ENCODE measurements at places on chromosomes 6 and 20.

DNA sequence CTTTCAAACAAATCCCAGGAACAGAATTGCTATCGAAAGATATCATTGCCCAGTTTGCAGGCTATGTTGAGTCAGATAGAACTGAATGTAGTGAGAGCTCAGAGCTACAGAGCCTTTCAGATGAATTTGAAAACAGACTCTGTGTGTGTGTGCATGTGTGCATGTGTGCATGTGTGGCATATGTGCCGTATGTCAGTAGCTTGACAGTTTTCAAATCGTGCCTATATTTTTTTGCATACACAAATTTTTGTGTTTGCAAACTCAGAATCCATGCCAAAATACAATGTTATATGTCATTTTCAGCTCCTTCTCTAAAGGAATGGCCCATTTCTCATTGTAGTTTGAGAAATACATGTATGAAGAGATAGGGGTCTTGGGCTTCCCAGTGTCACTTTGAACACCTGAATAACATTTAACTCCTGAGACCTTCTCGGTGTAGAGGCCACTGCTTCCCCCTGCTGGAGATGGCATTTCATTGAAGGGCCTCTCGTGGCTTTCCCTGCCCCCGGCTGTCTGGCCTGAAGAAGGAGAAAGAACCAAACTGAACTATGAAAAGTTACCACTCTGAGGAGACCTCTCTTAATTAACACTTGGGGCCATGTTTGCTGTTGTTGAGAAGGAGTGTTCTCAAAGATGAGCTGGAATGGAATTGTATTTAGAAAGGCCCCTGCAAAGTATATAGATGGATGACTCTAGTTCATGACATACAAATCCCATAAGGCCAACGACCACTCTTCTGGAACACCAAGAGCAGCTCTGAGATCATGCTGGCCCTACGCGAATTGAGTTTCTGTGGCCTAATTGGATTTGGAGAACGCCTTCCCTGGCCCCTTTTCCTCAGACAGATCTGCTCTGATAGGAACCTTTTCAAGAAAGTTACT lies 58.7 kb downstream of the VAPB start:
- DNase-seq, result no peak

GRCh38 chr6:43283905-43284304 lies 14.2 kb upstream of the SLC22A7 start:
- DNase-seq, result no peak

DNA sequence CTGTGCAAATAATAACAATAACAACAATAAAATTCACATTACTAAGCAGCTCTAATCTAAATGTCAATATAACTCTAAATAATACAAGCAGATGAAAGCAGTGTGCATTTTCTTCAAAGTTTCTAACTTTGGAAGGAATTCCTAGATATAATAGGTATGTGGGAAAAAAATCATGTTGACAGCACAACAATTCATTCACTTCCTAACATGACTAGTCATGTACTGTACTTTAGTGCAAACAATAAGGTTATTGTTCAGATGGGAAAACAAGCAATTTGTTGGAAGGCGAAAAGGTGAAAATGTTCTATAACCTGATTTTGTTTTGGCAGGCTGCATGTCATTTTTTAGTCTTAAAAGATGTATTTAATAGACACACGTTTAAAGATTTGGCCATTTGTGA lies 484.3 kb upstream of the JAG1 start:
- DNase-seq, result no peak

DNA sequence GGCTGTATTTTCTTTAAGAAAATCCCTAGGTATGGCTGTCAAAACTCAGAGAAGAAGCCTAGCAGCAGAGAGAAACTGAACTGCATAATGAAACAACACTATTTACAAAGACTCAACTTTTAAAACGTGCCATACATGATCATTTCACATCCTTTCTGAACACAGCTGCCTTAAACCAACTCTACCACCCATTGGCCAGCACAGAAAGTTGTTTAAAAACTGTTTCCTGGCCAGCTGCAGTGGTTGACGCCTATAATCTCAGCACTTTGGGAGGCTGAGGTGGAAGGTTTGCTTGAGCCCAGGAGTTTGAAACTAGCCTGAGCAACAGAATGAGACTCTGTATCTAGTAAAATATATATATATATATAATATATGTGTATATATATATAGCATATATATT lies 336.4 kb upstream of the SOX4 start:
- no peak for DNase-seq

DNA sequence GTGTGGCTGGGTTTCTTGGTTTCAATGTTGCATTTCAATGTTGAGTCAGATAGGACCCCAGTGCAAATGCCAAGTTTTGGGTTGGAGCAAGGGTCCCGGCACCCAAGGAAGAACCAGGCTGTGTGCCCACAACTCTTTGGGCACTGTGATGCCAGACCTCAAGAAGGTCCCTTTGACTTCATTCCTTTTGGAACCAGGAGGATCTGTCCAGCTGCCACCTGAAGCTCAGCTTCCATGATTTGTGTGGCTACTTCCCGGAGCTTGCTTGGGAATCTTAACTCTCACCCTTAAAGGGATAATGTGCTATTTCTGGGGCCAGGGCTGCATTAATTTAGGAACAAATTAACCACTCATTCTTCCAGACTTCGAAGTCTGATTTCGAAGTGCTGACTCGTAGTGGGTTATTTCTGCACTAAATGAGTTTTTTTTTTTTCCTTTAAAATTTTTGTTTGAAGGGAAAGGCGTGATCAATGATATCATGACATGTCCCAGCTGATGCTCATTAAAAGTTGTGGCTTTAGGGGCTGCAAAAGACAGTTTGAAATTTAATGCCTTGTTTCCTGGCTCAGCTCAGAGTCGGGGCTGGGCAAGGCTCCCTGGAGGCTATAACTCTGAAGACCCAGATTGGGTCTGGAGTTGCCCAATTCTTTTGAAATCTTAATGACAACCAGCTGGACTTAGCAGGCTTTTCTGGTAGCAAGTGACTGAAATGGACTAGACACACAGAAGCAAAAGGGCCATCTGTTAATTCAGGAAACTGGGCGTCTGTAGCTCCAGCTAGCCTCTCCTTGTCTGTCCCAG lies 24.0 kb upstream of the PHACTR3 start:
- DNase-seq, result no peak

DNA sequence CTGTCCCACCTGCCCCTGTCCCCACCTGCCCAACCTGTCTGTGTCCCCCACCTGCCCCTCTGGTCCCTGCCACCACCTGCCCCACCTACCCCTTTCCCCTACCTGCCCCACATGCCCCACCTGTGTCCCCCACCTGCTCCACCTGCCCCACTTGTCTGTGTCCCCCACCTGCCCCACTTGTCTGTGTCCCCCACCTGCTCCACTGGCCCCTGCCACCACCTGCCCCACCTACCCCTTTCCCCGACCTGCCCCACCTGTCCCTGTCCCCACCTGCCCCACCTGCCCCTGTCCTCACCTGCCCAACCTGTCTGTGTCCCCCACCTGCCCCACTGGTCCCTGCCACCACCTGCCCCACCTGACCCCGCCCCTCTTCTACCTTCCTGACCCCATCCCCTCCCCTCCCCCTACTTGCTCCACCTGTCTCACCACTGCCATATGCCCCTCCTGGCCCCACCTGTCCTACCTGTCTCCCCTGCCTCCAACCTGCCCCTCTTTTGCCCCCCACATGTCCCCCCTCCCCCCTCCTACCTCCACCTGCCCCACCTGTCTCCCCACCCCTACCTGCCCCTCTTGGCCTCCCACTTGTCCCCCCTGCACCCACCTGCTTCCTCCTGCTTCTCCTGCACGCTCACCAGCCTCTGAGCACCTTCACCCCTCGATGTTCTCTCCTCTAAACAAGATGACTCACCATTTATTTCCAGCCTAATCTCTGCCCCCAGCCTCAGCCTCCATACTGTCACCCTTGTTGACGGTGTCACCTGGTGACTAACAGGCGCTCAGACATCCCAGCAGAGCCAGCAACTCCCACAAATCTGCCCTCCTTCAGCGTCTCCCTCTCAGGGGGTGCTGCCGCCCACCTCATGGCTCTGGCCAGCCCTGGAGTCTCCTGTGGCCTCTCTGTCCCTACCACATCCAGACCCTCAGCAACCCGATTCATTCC lies 5.6 kb upstream of the MYT1 start:
- no peak for DNase-seq

DNA sequence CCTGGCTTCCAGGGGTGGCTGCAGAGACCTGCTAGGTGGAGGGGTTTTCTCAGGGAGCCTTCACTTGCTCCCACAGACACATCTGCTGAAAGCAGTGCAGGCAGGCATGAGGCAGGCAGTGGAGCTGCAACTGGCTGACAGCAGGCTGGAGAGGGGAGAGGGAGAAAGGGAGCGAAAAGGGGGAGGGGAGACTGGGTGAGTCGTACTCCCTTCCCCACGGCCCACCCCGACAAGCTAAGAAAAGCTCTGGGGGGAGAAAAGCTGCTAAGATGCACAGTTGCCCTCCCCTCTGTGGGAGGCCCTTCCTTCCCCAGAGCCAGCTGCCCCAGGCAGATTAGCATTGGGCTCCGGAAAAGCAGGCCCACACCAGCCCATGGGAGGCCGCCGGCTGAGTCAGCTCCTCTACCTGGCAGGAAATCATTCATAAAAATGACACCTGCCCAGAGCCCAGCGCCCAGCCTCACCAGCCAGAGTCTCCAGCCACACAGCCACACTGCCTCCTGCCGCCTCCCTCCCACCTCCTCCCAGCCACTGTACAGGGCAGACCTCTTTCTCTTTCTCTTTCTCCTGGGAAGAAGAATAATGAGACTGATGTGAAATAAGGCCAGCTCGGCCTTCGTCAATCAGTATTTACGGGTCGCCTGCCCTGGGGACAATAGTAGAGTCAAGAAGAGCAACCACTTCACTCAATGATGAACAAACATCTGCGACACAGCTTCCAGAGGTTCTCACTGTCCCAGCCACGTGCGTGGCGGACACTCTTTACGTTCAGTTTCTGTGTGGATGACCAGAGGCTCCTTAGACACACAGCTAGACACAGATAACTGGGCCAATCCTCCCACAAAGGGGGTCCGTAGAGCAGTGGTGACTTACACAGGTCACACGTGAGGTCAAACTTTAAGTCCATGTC lies 7.7 kb upstream of the C20orf203 start:
- DNase-seq, result no peak

DNA sequence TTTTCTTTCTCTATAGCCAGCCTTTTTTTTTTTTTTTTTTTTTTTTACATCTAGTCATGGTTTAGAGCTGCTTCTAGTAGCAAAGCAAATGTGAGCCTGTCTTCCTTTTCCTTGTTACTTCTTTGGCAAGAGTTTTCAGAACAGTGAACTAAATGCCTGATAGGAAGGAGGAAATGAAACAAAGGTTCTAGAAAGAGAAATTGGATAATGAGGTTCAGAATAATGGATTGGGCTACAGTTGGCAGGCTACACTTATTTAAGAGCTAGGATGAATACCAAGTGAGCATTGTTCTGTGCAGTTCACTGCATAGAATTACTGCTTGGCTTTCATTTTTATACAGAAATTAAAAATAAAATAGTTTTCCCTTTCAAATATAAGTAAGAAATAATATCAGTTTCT lies 78.6 kb downstream of the HIVEP1 start:
- no peak for DNase-seq

GRCh38 chr6:8240301-8240700 lies 138.0 kb upstream of the EEF1E1 start:
- DNase-seq, result no peak

DNA sequence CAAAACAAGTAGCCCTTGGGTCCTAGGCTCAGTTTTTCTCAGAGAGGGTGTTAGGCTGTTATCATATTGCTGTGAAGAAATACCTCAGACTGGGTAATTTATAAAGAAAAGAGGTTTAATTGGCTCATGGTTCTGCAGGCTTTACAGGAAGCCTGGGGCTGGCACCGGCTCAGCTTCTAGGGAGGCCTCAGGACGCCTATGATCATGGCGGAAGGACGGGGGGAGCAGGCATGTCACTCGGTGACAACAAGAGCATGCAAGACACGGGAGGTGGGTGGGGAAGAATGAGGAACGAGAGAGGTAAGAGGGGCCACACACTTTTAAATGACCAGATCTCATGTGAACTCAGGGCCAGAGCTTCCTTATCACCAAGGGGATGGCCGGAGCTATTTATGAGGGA lies 26.9 kb downstream of the CDH26 start:
- no peak for DNase-seq

DNA sequence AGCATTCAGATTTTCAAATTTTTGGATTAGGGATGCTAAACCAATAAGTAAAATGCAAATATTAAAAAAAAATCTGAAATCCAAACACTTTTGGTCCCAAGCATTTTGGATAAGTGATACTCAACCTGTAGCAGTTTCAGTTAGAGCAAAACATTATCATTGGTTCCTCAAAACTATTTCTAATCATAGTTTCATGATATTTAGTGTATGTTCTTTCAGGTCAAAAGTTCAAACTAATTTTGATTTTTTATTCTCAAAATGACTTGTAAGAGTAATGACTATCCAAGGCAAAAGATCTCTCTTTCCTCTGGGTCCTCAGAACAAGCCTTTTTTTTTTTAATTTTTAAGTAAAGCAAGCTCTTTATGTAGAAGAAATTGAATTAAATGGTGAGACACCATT lies 64.0 kb upstream of the TFB1M start:
- DNase-seq, result no peak

GRCh38 chr20:46713957-46714834 lies 4.7 kb downstream of the SLC2A10 start:
- no peak for DNase-seq

GRCh38 chr6:89260832-89261231 lies 43.7 kb upstream of the GABRR1 start:
- DNase-seq, result no peak

DNA sequence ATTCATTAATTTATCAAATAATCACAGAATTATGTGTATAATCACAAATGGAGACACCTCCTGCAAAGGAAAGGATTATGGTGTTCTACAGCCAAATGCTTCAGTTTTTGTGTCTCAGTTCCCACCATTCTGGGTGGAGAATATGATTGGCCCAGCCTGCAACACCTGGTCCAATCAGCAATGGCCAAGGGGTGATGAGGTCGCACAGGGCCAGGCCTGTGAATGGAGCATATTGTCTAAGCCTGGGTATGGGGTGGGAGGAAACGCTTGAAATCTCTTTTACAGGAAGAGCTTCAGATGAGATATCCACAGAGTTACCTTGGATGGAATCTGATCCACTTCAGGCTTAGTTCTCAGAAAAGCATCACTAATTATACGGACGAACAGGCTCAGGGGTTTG lies 271.6 kb downstream of the DHX35 start:
- DNase-seq, result no peak

DNA sequence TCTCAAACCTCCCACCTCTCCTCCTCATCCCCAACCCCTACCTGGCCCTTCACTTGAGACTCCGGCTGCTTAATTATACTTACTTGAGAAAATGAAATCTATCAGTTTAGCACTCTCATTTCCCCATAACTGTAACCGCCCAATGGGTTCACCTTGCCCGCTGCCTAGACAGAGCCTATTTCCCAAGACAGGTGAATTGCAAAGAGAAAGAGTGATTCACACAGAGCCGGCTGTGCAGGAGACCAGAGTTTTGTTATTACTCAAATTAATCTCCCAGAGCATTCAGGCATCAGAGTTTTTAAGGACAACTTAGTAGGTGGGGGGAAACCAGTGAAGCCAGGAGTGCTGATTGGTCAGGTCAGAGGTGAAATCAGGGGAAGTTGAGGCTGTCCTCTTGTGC lies 301.4 kb upstream of the CDYL start:
- no peak for DNase-seq

All from frontal cortex (tissue), 4 donors.